ENCODE measurements at places on chromosomes 13 and 19. TPM values are rescaled to one million over a fixed set of nuclear protein-coding genes. Genes with fewer than 3 reads are reported as not detected.

ZBTB45 gene
- 17.4 TPM for total RNA-seq

MYO1F gene
- 420 TPM for total RNA-seq

SLC10A2 gene
- not detected for total RNA-seq

CFD gene
- 1.6 TPM for total RNA-seq

LILRA6 gene
- 0.65 TPM for total RNA-seq

SHISA7 gene
- total RNA-seq = not detected

MCEMP1 gene
- total RNA-seq = not detected

SPC24 gene
- 72.1 TPM for total RNA-seq

MIA gene
- total RNA-seq = not detected

Measured in activated CD4-positive, alpha-beta memory T cell treated with anti-CD3 and anti-CD28 coated beads, Interleukin-2, amount 10 ng/mL, durations not matched to agents 7 days and 5 days (primary cell).